ENCODE measurements at places on chromosomes 13 and 19.

DNA sequence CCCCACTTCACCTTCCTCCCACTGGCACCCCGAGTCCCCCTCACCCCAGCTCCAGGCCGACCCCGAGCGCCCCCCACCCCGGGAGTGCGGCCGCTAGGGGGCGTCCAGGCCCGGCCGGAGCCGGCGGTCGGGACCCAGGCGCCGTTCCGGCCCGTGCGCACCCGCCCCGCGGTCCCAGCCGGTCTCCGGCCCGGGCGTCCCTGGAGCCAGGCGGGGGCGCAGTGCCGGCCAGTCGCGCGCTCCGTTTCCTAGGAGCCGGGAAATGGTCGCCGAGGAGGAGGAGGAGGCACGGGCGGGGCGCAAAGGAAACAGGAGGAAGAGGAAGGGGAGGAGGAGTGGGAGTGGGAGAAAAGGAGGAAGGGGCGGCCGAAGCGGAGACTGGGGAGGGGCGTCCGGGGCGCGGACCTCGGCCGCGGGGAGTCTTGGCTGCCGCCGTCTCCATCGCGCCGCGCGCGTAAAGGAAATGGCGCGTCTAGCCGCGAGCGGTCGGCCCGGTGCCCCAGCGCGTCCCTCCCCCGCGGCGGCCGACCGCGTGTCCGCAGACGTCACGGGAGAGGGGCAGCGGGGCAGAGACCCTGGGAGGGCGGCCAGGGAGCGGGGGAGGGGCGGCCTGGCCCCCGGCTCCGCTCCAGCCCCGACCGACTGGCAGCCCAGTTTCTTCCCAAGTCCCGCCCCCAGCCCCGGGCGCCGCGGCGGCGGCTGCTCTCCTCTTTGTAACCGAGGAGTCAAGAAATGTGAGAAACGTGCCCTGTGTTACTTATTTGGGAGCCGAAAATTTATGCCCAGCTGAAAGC is 1.1 kb upstream of the KCTD15 start:
- DNase-seq, result no peak

DNA sequence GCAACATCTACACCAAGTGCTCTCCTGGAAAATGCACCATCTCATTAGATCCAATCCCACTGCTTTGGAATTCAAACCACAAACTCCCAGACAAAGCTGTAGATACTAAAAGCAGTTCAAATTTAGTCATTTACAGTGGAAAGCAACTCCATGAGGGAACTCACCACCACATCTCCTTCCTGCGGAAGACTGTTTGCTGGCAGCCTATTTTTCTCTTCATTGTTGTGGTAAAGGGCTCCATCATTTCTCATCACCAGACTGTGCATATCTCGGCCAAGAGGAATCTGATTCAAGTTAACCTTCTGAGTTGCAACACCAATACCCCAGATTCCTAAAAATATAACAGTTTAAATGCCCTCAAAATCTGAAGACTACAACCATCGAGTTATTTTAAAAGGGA is 8.4 kb downstream of the SPRYD7 start:
- DNase-seq, result no peak

DNA sequence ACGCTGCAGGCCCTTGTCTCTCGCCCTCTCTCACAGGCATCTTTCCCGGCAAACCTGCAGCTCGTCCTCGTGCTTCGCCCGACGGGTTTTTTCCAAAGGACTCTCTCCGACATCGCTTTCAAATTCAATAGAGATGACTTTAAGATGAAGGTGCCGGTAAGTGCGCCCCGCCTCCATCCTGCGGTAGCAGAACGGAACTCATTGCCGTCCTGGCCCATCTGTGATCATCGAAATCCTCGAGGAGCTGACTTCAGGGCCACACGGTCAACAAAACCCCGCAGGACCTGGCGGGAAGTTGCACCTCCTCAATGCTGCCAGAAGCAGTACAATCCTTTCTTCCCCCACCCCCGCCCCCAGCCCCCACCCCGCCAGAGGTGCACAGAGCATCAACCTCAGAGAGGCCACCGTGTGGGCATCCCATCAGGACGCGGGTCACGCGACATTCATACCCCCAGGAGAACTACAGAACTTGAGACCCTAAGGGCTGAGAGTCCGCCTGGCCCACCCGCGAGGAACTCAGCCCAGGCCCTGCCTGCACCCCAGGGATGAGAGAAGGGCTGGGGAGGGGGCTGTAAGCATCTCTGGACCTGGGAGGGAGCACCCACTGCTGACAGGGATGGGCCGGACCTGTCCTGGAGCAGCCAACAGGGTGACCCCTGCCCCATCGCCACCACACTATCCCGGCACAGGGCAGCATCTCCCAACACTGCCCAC is 44.9 kb upstream of the F7 start:
- no peak for DNase-seq

DNA sequence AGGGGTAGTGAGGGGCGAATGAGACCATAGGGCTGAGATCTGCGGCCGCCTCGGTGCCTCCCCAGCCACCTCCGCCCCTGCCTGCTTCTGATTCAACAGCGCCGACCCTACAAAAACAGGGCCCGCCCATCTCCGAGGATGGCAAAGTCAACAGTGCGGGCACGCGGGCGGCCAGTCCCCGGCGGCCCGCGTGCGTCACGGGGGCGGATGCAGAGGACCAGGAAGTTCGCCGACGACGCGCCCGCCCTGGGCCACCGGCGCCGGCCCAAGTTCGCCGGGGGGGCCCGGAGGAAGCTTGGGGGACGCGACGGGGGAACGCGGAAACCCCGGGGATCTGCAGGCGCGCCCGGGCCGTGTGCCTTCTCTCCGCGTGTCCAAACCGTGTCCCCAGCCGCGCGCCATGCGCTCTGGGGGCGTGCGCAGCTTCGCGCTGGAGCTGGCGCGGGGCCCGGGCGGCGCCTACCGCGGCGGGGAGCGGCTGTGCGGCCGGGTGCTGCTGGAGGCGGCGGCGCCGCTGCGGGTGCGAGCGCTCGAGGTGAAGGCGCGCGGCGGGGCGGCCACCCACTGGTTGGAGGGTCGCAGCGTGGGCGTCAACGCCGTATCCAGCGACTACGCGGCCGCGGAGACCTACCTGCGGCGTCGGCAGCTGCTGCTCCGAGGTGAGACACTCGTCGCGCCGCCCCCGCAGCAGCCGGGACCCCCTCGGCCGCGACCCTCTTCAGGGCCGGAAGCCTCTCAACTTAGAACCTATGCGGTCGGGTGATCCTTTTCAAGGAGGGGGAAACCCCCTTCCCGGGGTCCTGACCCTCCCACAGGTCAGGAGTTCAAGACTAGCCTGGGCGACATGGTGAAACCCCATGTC is 6.8 kb upstream of the ARRDC2 start:
- peak; percentile 25 for DNase-seq

DNA sequence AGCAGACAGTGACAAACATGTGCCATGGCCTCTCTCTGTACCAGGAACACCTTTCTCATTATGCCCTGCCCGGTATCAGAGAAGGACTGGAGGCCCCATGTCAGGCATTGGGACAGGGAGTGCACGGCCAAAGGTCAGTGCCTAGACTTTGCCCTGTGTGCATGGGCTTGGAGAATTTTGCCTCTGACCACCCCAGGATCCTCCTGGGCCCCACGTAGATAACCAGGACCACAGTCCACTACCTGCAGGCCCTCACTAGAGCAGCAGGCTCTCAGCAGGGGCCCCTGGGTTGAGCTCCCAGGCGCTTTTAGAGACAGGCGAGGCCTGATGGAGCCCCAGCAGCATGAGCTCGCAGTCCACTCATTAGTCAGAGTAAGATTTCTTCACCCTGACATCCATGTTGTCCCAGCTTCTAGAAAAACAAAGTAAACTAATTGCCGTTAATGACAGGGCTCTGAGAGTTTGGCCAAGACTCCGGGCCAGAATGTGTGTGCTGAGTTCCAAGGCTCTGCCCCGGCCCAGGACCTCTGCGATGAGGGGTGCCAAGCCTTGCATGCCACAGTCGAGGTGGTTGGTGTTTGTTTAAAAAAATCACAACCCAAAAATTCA is 42.7 kb downstream of the CAPN12 start:
- DNase-seq, result peak; percentile 34

DNA sequence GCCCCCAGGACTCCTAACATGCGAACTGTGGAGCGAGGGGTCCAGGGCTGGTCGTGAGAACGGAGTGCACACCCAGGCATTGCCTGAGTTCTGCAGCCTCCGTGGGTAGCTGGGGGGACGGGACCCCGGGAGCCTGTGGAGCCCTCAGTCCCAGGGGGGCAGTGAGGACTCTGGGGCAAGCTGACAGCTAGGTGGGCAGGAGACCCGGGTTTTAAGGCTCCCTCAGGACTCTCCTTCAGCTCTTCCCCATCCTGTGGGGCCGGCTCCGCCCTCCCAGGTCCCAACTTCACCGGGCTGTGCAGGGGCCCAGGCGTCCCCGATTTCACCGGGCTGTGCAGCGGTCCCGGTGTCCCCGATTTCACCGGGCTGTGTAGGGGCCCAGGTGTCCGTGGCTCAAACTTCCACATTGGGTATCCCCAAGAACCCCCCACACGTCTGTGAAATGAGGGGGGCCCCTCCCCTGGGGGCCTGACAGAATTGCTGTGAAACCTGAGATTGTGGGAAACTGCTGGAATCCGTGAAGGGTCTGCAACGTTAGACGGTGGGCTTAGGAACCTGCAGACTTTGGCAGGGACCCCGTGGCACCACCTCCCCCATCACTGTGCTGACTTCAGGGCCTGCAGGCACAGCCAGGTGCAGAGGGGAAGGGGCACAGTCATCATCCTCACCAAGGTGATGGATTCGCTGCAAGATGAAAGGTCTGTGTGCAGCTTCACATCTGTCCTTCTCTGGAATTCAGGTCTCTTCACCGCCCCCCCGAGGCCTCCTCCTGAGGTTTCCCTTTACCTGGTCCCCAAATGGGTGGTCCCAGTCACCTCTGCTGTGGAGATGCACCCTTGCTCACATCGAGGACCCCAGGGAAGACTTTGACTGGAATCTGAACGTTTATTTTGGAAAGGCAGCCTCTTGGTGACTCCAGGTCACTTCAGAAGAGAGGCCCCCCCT is 73.2 kb upstream of the MCF2L start:
- no peak for DNase-seq

GRCh38 chr19:36093687-36094086 is 17.3 kb upstream of the OVOL3 start:
- no peak for DNase-seq

DNA sequence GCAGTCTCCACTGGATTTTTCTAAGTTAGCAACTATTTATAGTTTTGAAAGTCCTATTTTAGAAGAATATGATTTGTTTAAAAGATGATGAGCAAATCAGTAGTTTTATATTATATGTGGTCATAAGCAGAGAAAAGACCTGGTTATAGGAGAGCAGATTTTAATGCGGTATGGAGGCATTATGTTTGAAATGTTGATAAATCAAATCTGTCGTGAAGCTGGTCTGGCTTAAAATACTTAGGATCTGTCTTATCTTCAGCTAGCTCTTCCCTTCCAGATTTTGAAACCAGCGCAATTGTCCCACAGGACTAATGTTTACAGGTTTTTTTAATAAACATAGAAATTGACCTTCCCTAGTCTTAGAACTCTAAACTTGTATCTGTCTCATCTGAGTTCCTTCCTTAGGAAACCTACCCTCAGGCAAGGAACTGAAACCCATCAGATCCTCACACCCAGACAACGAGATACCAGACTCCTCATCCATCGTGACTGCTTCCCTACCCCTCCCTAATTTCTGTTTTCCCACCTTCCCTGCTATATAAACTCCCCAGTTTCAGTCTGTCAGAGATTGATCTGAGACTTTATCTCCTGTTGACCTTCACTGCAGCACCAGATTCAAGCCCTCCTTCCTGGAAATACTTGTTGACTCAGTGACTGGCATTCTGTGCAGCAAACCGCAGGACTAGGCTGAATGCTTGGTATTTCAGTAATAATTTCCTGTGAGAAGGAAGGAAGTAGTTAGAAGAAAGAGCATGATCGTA is 37.8 kb upstream of the CXCL17 start:
- no peak for DNase-seq

GRCh38 chr13:46168341-46168740 is 13.6 kb downstream of the LCP1 start:
- DNase-seq, result no peak

- DNase-seq, result no peak
Observed at GRCh38 chr13:25447396-25447795, 75.6 kb downstream of the ATP8A2 start.

GRCh38 chr19:18417250-18418028 is 1.8 kb upstream of the SSBP4 start:
- no peak for DNase-seq

DNA sequence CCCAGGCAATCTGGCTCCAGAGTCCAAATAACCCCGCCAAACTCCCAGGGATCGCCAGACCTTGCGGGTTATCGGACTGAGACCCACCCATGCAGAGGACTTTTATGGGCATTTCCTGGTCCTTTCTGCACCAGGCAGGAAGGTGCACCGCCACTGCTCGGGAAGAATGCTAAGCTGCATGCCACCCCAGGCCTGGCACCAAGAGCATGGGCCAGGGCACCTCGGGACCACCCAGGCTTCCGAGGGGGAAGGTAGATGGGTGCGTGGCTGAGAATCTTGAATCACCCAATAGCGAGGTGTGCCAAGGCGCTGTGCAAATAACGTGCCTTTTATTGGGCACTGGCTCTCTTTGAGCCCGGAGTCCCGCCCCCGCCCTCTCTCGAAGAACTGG is 422 bp upstream of the ZNF575 start:
- DNase-seq, result peak; percentile 86

DNA sequence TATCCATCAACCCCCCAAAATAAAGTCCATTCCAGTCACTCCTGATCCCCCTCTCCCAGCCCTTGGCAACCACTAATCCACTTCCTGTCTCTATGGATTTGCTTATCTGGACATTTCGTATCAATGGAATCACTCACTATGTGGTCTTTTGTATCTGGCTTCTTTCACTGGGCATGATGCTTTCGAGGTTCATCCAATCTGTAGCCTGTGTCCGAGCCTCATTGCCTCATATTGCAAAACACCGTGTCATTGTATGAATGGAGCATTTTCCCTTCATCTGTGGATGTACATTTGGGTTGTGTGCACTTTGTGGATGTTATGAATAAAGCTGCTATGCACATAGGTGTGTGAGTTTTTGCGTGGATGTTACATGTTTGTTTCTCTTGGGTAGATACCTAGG is 1.4 kb upstream of the FZR1 start:
- DNase-seq, result no peak

DNA sequence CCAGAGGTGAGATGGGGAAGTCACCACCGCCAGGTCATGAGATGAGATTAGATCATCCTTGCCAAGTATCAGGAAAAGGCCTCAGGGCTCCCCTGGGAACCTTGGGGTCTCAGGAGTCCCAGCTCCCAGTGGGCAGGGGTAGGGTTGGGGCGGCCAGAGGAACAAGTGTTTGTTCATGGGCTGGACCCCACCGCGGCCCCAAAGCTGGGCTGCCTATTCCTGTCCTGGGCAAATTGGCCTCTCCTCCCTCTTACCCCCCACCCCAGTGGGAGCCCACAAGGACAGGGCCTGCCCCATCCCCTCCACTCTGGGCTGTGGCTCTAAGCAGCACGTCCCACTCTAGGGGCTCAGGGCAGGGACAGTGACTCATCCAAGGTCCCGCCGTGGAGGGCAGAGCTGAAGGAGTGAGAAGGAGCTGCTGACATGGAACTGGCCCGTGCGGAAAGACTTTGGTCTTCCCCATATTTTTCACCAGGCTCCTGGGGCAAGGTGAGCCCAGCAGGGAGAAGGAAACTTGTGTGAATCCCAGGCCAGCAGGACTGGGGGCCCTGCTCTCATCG is 4.0 kb upstream of the HCN2 start:
- DNase-seq, result no peak

- no peak for DNase-seq
Observed at GRCh38 chr19:29259867-29260281, 46.9 kb upstream of the UQCRFS1 start.

Measured in caudate nucleus (tissue), 63 donors.